ENCODE measurements at places on chromosomes 13 and 19. TPM values are rescaled to one million over a fixed set of nuclear protein-coding genes. Genes with fewer than 3 reads are reported as not detected.

GRCh38 chr13:99267927-99268326 is 9.7 kb upstream of the GPR18 start:
- DNase-seq = no peak

GRCh38 chr19:42217520-42218437 is at the start of gene DEDD2:
DEDD2 (minus strand) TSS chr19:42217677; CDS start chr19:42217007, 670 bp downstream.
- peak; percentile 91 for DNase-seq

GRCh38 chr13:84661718-84662117 is 779.4 kb upstream of the SLITRK1 start:
- DNase-seq = no peak

DNA sequence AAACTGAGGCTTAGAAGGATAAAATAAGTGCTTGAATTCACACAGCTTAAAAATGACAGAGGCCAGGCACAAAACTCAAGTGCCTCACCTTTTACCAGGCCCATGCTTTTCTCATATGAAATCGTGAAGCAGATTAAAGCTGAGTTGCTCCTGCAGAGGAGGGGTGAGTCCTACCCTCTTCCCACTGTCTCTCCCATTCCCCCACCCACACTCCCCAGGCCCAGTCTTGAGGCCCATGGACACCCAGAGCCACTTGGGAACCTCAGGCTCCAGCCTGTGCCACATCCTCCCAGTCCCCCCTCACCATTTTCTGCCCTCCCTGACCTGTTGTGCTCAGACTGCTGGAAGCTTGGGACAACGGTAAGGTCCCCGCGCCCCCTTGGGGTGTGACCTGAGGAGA is 17.5 kb downstream of the ZNF574 start:
- DNase-seq = no peak

DNA sequence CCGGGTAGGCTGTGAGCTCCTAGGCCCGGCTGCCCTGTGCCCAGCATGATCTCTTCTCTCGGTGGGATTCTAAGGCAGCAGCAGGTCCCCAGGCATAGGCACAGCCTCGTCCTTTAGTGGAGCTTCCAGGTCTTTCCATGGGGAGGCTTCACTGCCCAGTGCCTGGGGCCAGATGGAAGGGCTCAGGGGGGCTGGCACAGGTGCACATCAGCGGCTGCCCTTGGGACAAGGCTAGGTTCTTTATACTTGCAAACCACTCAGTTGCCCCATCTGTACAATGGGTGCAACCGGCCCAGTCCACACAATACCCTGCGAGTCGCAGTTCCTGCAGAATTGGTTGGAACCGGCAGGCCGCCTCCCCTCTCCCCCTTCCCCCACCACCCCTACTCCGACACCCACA is 14.2 kb downstream of the KCTD15 start:
- no peak for DNase-seq

- no peak for DNase-seq
Observed at GRCh38 chr19:29704562-29705558, 10.2 kb downstream of the C19orf12 start.

- peak; percentile 48 for DNase-seq
Observed at GRCh38 chr13:101474419-101474957, 22.0 kb downstream of the ITGBL1 start.

GRCh38 chr19:49355909-49356353 is 6.3 kb downstream of the TEAD2 start:
- DNase-seq = no peak

- DNase-seq = peak; percentile 81
Observed at GRCh38 chr13:40402931-40403431, 263.5 kb downstream of the FOXO1 start.

- DNase-seq = no peak
Observed at GRCh38 chr13:23160638-23161480, 19.9 kb upstream of the SGCG start.

DNA sequence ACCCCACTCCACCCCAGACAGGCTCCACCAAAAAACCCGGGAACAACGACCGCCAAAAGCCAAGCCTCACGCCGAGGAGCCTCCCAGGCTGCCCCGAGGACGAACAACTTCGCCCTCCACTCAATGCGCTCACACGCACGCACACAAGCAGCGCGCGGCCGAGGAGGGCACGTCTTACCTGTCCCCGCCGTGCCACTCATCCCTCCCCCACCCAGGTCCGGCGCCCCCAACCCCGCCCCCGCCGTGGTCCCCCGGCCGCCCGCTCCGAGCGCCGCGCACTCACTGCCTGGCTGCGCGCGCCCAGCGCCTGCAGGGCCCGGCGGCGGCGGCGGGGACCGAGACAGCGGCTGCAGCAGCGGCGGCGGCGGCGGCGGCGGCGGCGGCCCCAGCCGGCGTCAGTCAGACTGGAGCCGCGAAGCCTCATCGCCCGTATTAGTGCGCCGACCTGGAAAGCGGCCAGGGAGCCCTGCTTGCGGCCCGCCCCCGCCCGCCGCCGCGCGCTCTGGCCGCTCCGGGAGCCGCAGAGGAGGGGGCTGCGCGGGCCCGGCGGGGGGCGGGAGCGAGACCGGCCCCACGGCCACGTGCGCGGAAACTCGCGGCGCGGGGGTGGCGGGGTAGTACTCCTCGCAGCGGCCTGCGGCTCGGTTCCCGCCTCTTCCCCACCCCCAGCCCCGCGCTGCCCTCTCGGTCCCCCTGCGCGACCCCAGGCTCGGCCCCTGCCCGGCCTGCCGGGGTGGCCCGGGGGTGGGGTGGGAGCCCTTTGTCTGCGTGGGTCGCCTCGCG is at the start of gene SMAD9:
SMAD9 (minus strand) TSS at position 406 of the 783 bp plus-strand sequence. CDS start 40,549 bp downstream, outside the sequence.
- DNase-seq = no peak

DNA sequence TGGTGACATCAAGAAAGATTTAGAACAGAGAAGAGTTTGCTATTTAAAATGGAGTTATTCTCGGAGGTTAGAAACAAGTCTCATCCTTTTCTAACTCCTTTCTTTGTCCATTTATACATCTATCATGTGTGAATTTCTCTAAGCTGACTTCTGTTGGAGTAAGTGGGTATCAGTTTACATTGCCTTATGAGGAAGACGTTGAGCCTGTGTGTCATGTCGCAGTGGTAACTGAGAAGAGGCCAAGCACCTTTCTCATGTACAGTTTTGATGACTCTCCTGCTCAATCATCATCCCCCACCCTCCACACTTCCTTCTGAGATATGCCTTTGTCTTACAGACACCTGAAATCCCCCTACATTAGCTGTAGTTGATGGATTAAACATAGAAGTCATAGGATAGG is 624.8 kb downstream of the LIG4 start:
- DNase-seq = no peak

GRCh38 chr19:37468961-37469777 is at the start of gene ZNF570:
ZNF570 (plus strand) TSS chr19:37469356; CDS start chr19:37470355, 999 bp downstream.
- DNase-seq = no peak

DNA sequence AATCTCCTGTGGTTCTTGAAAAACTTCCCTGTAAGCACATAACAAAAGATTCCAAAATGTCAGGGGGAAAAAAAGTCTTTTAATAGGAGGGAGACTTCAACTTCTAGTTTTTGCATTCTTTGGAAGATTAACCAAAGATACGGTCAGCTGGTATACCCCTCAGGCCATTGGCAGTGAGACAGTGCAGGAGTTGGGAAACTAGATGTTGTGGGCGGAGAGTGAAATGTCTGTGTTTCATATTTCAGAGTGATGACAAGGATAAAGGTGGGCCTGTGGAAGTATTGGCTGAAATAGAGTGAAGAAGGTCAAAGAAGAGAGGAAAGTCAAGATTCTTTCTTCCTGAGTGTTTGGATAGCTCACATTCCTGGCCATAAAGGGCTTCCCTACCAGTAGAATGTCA is 40.8 kb downstream of the CYP2B6 start:
- no peak for DNase-seq

DNA sequence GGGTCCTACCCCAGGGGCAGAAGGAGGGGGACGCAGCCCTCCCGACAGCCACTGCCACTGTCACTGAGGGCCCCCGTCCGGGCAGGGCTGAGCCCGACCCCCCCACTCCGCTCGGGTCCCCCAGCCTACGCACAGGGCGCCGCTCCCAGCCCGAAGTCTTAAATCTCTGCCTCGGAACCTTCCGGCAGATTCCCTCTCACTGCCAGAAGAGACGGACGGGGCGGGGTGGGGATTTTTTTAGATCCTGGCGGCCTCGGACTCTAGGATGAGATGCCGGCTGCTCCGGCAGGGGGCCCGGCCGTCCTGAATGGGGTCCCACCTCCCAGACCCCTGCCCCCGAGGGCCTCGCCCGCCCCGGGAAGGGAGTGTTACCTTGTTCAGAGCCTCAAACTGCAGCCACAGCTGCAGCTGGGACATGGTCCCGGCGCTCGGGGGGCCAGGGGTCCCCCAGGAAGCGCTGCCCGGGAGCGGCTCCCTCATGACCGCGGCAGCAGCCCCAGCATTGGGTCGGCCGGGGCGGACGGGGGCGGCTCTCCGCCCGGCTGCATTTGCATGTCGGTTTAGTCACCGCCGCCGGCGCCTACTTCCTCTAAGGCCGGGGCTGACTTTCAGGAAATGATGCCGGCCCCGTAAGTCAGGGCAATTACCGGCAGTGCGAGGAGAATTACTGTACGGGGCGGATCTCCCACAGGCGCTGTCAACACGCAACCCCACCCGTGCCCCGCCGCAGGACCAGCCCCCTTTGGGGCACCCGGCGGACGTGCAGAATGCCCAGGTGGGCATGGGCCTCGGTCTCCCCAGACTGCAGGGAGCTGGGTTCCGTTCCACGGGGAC is 28.1 kb downstream of the GPX4 start:
- peak; percentile 48 for DNase-seq

DNA sequence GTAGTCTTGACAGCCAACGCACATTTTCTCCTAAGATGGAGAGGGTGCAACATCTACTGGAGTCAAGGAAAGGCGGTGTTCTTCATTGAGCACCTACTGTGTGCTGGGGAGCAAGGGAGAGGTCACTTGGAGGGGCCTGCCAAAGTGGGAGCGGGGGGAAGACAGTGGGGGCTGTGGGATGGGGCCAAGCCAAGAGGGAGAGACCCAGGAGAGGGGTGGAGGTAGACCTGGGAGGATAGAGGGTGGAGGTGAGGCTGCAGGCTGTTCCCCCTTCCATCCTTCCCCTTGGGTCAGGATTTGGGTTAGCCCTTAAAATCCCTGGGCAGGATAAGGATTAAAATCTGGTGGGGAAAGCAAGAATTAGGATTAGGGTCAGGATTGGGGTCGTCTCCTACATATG is 1.7 kb upstream of the PLPP2 start:
- DNase-seq = no peak

GRCh38 chr13:28755546-28755870 is 36.7 kb upstream of the SLC46A3 start:
- no peak for DNase-seq

DNA sequence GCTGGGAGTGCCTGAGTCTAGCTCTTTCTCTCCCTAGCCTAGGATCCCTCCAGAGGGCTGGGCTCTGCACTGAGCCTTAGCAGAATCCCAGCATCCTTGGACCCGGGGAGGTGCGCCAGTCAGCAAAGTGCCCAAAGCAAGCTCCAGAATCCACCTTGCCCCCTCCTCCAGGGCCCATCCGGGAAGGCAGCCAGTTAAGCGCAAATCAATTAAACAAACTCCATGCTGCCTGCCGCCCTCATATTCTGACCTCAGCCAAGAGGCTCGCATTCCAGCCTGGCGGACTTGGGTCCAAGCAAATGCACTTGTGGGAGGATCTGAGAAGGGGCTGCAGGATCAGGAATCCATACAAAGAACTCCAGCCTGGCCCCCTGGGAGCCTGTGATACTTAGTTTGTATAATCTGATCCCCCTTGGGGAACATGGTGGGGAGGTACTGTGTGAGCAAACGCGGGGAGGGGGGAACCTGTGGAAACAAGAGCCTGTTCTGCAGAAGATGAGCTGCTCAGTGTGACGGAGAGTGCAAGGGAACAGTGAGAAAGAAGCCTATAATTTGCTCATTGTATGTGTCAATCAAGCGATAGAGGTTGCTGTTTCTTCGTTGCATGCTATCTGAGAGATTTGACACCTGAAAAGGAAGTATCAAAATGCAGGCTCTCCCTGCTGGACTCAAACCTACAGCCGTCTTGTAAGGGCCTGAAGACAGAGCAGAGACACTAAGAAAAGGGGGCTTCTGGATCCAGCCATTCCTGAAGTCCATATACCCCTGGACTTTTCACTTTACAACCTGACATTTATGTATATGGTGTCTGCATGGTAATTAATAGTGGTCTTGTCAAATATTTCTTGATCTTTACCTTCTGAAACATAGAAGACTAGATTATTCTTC is 29.4 kb downstream of the ZNRF4 start:
- no peak for DNase-seq

DNA sequence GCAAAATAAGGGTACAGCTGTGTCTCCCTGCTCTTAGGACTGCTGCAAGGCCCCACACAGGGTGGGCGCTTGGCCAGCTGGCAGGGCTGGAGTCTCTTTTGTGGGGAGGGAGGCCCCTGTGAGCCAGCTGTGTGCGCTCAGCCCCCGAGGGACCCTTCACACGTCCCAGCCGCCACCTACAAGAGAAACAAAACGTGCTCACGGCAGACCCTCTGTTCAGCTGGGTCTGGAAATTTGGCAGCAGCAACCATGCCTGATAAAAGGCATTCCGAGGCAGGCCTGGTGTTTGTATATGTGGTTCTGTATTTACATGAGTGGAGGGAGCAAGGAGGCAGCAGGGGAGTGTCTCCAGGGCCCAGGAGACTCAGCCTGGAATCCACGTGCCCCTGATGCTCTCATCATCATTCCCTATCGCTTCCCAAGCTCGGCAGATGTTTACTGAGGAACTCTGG is 49.7 kb downstream of the CRTC1 start:
- DNase-seq = no peak

GRCh38 chr19:661427-662196 is 1.4 kb downstream of the RNF126 start:
- DNase-seq = no peak

DNA sequence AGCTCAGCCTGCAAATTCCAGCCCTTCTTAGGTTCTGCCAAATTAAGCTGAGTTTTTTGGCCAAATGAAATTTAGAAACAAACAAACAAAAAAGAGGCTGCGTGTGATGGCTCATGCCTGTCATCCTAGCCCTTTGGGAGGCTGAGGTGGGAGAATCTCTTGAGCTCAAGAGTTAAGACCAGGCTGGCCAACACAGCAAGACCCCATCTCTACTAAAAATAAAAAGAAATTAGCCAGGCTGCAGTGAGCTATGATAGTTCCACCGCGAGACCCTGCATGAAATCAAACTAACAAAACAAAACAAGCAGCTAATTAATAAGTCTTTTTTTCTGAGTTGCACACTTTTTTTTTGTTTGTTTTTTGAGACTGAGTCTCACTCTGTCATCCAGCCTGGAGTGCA is 17.9 kb downstream of the NCAN start:
- DNase-seq = no peak

The SHD gene
- not detected for total RNA-seq

The CGB2 gene
- not detected for total RNA-seq

The HIPK4 gene
- total RNA-seq = not detected

The CYP4F8 gene
- total RNA-seq = not detected

The NPAS1 gene
- 0.05 TPM for total RNA-seq

The ZNF549 gene
- total RNA-seq = 4.5 TPM

The ZNF844 gene
- total RNA-seq = 2.2 TPM

The HSPB6 gene
- 1.8 TPM for total RNA-seq

The ZSCAN1 gene
- not detected for total RNA-seq
